Activated CD4-positive, alpha-beta T cell treated with anti-CD3 and anti-CD28 coated beads, Interleukin-2, Interleukin-6, amounts not matched to agents 100 ng/mL and 50 ng/mL, durations not matched to agents 16 hours and 8 hours (primary cell): ENCODE measurements at places on chromosomes 13 and 19.
A peak's percentile ranks its signal among the peaks of the same experiment; 100 is the strongest.

- DNase-seq: no peak
These were observed 28.7 kb upstream of the MEDAG start for GRCh38 chr13:30877335-30877734.

- DNase-seq: peak; percentile 67
These were observed 59.5 kb downstream of the ZIC5 start for GRCh38 chr13:99911965-99912566.

DNA sequence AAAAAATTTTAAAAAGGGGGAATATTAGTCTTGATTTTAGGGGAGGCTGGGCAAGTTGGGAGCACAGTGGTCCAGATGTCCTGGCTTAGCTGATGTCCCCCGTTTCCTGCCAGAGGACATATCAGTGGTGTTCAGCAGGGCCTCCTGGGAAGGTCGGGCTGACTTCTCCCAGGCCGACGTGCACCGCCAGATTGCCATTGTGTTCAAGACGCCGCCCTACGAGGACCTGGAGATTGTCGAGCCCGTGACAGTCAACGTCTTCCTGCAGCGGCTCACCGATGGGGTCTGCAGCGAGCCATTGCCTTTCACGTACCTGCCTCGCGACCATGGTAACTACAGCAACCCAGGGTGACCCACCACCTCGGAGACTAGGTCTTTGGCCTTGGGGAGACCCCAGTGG is 6.4 kb upstream of the CLASRP start:
- no peak for DNase-seq

DNA sequence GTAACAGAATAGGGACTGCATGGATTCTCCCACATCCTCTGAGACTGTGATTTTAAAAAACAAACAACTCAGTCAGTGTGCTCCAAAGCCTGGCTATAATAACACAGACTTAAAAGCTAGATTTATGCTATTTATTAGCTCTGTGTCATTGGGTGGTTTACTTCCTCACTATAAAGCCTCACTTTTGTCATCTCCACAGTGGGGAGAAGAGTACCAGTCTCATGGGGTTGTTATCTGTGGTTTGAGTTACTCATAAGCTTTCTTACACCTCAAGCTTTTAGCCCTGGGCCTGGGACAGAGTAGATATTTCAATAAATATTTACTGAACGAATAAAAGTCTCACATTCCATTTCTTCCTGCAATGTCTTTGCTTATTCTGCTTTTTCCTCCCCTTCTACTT is 5.3 kb downstream of the RNASEH2B start:
- DNase-seq: peak; percentile 63

DNA sequence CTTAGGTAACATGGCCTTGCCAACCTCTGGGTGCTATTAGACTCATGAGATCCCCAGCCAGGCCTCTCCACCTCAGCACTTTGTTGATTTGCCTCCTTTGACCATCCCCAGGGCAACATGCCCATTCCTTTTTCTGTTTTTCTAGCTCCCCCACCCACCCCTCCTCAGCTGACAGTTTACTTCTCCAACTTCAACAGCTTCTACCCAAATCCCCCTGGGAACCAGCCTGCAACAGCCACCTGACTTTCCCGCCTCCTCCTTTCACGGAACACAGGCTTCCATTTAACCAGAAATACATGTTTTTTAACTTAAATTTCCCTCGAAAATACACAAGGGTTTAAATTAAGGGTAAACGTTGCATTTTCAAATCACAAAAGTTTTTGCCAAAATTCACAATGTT is 117.3 kb downstream of the DLEU7 start:
- no peak for DNase-seq

DNA sequence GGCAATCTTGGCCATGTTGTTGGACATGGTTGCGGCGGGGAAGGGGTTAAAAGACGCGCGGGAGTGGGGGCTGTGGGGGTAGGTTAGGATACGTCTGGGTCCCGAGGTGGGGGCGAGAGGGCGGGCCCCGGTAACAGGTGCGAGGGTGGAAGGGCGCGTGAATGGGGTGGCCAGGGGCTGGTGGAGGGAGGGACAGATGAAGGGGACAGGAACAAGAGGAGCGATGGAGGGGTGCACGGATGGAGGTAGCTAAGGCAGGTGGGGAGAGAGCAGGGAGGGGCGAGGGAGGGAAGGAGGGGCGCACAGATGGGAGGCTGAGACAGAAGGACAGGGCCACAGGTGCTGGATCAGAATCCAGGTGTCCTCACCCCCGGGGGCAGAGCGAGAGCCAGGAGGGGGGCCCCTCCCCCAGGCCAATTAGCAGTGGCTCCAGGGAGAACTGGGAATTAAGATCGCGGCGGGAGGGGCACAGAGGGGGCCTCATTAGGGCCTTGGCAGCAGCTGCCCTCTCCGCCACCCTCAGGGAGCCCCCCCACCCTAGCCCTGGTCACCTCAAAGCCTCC is 1.3 kb downstream of the GNG8 start:
- no peak for DNase-seq

- no peak for DNase-seq
These were observed 166.5 kb upstream of the ZNF507 start for GRCh38 chr19:32178956-32179355.

DNA sequence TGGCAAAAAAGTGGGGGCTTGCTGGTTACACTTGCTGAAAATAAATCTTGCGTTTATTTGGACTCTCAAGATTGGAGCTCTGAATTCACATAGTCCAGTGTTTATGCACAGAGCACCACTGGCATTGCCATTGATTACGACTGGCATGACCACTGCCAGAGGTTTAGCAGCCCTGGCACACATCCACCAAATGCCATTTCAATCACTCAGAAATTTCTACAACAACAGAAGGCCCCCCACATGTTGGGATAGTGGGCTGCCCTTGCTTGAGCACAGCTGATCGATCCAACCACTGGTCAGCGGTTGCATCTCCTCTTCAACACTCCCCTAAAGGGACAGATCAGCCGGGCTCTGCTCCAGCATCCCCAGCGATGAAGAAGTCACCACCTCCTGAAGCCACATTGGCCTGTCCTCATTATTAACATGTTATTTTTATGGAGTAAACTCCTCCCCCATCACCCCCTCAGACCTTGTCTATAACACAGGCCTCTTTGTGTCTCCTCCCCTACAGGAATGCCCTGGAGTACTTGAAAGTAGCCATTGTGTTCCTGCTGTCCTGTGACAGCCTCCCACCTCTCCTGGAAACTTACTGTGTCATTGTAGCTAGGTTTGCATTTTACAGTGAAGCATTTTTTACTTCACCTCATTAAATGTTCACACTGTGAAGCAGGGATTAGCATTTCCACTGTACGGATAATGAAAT is 51.3 kb downstream of the CDADC1 start:
- no peak for DNase-seq

DNA sequence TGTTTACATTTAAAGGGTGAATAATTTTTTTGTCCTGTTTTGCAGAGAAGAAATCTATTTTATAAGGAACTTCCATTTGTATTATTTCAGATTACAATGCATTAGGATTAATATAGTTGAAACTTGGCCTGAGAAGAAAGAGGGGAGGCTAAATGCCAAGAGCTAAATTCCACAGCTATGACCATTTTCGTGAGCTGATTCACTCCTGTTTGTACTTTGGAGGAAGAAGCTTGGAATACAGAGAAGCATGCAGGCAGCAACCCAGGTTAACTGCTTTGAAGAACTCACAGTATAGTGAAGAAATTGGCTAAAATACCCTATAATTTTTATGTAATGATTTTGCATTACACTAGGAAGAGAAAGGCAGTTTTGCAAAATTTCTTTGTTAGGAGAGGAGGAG is 309.4 kb upstream of the KLF12 start:
- DNase-seq: no peak

DNA sequence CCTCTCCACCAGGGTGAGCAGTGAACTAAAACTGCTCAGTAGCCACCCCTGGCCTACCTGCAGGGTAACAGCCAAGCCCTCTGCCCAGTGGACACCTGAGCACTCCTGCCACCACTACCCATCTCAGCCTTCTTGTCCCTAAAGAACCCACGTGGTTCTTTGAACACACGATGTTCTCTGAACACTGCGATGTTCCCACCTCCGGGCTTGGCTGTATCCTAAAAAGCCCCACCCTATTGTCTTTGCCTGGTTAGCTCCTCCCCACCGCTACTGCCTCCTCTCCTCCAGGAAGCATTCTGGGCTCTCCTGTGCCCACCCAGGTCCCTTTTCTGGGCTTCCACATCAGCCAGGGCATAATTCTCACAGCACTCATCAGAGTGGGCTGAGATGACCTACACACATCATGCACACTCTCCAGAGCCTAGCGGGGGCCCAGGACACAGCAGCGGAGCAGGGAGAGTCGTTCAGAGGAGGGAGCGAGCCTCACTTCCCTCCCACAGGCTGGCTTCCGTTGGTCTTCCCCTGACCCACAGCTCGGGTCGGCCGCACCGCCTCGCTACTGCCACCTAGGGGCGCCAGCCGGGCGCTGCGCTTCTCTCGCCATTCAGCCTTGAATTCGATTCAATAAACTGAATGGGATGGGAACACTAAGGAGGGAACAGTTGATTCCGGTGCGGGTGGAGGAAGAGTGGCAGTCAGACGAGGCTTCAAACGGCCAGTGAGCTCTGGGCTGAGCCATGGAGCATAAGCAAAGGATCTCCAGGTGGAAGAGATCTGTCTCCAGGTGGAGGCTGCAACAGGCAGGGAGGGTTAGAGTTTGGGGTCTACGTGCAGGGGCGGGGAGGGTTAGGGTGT is 3.2 kb downstream of the ELAVL1 start:
- peak; percentile 89 for DNase-seq

GRCh38 chr13:95335667-95336066 is 34.4 kb upstream of the ABCC4 start:
- DNase-seq: no peak

DNA sequence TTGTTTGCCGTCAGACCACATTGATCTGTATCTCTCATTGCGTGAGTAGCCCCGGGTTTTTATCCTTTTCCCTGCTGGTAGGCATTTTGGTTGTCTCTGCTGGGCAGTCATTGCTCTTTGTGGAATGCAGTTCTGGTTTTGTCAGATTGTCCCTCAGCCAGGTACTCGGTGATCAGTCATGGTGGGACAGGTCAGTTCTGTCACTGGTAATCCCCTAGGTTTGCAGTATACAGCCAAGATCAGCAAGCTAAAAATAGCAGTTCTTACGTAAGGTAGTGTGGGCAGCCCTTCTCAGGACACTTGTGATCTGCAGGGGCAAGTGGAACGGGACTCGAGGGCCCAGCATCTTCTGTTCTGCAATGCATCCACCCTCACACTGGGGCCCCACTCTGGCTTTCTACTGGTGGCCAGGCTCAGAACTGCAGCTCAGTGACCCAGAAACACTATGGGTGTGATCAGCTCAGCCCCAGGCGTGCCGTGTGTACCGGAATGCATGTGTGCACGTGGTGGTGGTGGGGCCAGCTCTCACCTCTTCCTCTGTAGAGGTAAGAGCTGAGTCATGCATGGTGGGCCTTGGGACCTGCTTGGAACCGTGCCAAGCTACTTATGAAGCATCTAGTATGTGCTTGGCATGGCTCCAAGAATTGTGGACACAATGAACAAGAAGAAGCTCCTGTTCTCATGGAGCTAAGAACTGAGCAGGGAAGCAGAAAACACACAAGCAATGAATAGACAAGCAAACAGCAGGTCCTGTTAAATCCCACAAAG is 6.3 kb downstream of the PLEKHF1 start:
- peak; percentile 96 for DNase-seq

DNA sequence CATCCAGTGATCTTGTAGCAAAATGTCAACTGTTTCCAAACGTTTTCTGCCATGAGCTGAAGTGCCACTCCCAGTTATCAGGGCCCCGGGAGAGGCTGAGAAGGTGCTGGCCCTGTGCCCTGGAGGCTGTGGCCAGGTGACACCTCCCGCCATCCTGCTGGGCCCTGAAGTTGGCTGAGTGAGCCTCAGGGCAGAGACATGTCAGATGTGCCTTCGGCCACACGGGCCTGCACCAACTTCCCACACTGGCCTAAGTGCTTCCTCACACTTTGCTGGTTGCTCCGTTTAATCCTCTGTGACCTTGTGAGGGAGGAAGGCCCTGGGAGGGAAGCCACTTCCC is 4.8 kb downstream of the ADPRHL1 start:
- DNase-seq: no peak

- DNase-seq: peak; percentile 92
These were observed 44.4 kb upstream of the C1QTNF9 start for GRCh38 chr13:24264976-24265375.

GRCh38 chr19:18895038-18895823 is 727 bp downstream of the CERS1 start:
- no peak for DNase-seq

GRCh38 chr19:41795031-41795461 is 1.3 kb upstream of the CEACAM3 start:
- DNase-seq: peak; percentile 79
